Suppressor macrophage treated with lipopolysaccharide for 1 hour (primary cell): ENCODE measurements at places on chromosomes 11 and 22.

- no peak for DNase-seq
Measured at GRCh38 chr11:72229925-72230763, 5.6 kb downstream of the INPPL1 start.

GRCh38 chr11:117544130-117544800 is 216.6 kb downstream of the CEP164 start:
- no peak for DNase-seq

DNA sequence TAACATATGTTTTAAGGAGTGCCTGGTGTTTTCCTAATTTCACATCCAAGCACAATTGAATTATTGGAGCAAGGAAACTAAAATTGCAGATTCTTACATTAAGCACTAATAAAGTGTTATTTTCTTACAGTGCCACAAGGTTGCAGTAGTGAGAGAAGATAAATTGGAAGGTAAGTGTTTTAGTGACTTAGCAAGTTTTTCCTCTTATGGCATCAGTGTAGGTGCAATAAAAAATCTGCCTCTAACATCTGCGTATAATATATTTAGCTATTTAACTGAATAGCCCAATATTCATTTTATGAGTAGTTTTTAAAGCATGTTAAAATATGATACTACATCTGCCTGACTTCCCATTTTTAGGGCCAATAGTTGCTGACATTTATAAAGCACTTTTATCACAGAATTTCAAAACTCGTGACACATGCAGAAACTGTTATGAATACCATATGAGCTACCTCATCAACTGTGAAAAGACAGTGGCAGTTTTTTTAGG is 19.0 kb downstream of the POLD3 start:
- peak; percentile 84 for DNase-seq

GRCh38 chr11:79397252-79397651 is 43.6 kb downstream of the TENM4 start:
- DNase-seq: no peak

- no peak for DNase-seq
Measured at GRCh38 chr11:12399355-12399754, 22.0 kb downstream of the PARVA start.

DNA sequence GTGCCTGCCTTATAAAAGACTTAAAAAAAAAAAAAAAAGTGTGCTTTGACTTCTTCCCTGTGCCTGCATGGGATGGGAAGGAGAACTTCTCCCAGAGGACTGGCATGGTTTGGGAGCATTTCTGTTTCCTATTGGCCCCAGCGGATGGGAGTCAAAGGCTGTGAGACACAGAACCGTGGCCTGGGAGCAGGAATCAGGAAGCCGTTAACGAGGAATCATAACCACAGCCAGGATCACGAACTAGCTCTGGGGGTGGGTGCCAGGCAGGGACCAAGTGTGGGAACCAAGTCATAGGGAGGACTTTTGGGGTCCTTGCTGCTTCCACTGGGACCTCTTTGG is 526 bp downstream of the C1QTNF6 start:
- DNase-seq: no peak

GRCh38 chr11:95426823-95427462 is 195.9 kb upstream of the SESN3 start:
- DNase-seq: no peak

DNA sequence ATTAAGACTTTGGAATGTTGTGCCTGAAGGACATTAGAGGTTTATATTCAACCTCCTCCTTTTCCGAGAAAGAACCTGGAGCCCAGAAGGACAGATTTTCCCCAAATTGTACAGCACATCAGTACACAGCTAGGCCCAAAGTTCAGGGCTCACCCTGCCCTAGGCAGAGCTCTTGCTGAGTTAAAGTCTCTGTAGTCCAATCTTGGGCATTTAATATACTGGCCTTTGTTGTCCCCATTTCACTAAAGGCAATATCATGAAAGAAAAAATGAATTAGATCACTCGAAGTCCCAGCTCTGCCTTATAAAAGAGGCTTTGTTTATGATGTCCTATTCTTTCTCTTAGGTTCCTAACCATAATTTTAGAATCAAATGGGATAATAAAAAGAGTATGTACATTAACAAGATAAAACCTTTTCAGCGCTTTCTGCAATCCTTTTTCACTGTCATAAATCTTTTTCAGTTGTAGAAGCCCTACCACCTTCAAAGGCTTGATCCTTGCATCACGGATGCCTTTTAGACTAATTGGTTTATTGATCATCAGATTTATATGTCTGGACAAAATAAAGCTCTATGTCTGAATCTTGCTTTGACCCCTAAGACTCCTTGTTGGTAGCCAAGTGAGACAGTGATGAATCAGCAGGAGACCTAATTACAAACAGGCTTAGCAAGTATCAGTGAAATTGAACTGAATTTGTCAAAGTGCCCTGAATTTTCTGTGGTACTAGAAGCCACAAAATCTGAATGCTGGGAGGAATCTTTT is 39.8 kb downstream of the RELT start:
- DNase-seq: no peak

- no peak for DNase-seq
Measured at GRCh38 chr22:31239771-31240370, 27.8 kb downstream of the LIMK2 start.

- DNase-seq: peak; percentile 87
Measured at GRCh38 chr22:20298803-20299745, 20.8 kb downstream of the DGCR6L start.

- DNase-seq: no peak
Measured at GRCh38 chr22:19520007-19520406, 4.2 kb downstream of the CLDN5 start.

GRCh38 chr11:126188332-126189108 is 22.9 kb downstream of the RPUSD4 start:
- no peak for DNase-seq

DNA sequence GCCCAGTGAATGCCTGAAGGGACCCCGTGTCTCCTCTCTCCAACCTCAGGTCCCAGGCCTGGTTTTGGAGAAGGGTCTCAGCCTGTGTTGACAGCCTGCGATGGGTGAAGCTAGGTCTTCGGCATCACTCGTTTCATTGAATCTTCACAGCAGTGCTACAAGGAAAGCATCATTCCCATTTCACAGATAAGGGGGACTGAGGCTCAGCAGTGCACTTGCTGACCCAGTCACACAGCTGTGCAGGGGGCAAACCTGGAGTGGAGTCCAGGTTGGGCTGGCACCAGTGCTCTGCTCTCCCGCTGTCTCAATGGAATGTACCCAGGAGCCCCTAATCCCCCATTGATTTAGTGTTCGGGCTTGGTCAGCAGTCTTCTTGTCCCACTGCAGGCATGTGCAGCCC is 10.9 kb upstream of the YWHAH start:
- DNase-seq: no peak

DNA sequence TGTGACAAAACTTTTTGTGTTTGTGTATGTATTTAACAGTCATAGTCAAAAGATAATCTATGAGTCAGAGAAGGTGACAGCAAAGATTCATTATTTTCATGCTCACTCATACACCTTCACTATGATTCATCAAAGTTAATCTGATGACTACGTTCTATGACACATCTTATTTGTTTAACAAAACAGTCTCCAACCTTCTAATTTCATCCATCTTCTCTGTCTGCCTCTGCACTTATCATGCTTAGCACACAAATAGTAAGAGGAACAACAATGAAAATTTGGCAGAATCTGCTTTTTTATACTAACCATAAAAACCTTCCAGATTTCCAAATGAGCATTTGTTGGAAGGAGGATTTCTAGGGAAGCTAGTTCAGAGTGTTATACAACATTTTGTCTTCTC is 568.9 kb downstream of the LUZP2 start:
- no peak for DNase-seq

- DNase-seq: peak; percentile 81
Measured at GRCh38 chr11:102318469-102318868, 1.2 kb downstream of the BIRC3 start.

- DNase-seq: no peak
Measured at GRCh38 chr11:60984636-60985035, 13.2 kb downstream of the CD6 start.

- DNase-seq: no peak
Measured at GRCh38 chr11:2091112-2091746, 48.0 kb downstream of the IGF2 start.

GRCh38 chr11:69918231-69918937 is 99.2 kb upstream of the FGF3 start:
- DNase-seq: no peak

DNA sequence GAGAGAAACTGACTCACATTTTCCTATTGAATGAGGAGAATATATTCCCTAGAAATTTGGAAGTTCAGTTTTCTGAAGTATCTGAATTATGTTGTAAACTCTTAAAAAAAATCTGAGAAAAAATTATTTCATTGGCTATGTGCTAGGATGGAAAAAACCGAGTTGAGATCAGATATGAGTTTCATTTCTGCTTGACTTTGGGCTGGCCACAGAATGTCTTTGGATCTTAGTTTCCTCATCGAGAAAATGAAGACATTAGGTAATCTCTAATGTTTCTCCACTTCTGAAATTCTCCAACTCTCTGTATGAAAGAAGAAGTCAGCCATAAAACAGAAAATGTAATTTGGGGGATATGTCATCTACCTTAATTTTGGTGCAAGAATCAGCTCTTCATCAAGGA is 28.8 kb downstream of the SLN start:
- peak; percentile 63 for DNase-seq

- DNase-seq: no peak
Measured at GRCh38 chr11:96187822-96188221, 155.2 kb downstream of the MAML2 start.

GRCh38 chr11:128827191-128827893 is 39.8 kb downstream of the KCNJ1 start:
- peak; percentile 37 for DNase-seq

GRCh38 chr11:115539844-115540243 is 35.6 kb upstream of the CADM1 start:
- no peak for DNase-seq

- no peak for DNase-seq
Measured at GRCh38 chr22:48803948-48804810, 1023.5 kb downstream of the BRD1 start.

DNA sequence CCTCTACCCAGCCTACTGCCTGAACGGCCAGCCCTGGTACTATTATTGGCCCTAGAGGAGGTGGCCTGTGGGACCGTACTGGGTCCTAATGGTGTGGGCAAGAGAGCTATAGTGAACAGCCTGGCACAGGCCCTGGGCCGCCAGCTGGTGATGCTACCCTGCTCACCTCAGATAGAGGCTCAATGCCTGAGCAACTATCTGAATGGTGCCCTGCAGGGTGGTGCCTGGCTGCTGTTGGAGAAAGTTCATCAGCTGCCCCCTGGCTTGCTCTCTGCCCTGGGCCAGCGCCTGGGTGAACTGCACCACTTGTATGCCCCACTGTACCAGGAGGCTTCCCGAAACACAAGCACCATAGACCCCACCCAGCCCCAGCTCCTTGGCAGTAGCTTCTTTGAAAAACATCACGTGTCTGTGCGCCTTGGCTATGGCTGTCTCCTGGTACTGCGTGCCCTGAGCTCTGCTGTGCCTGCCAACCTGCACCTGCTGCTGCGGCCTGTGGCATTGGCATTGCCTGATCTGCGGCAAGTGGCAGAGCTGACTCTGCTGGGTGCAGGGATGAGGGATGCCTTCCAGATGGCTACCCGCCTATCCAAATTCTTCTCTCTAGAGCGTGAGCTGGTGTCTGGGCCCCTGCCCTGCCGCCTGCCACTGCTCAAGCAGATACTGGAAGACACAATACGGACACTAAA is 49.0 kb downstream of the DNHD1 start:
- no peak for DNase-seq

DNA sequence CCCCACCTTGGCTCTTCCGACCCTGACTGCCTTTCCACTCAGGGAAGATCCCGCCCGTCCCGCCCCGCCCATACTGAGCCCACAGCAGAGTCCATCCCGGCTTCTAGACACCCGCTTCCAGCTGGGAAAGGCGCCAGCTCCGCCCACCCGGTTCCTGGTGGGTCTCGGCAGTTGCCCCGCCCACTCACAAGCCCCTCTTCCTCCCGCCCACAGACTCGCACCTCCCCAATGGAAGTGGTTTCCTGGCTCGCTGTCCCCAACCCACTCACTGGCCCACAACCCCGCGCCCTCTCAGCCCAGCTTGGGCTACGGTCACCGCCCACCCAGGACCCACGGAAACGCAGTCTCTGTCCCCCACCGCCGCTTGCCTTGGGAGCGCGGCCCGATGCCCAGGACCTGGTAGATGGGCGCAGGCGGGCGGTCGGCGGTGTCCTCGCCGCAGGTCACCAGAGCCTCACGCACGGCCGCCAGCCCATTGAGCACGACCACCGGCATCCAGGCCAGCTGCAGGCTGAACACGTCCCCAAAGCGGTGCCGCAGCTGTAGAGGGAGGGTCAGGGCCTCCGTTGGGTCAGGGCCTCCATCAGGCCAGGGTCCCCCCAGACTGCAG is 22.2 kb upstream of the CYP2D6 start:
- DNase-seq: no peak

GRCh38 chr11:83676056-83676601 is 390.0 kb upstream of the CCDC90B start:
- no peak for DNase-seq

GRCh38 chr11:45212566-45213315 is 66.3 kb downstream of the PRDM11 start:
- no peak for DNase-seq

DNA sequence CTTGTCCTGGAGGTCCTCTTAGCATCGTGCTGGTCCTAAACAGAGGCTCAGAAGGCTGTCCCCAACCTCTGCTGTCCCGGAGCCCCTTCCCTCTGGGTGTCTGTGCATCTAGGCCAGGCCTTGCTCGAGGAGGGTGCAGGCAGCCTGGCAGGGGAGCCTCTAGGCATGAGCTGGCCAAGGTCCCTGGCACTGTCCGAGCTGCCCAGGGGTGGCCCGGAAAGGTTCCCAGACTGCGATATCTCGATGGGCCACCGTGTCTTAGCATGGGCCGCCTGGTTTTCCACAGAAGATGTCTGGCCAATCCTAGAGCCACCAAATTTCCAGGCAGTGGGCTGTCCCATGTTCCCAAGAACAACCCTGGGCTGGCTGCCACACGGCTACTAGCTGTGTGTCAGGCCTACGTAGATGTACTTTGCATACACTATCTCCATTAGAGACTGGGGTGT is 24.6 kb upstream of the SMIM38 start:
- DNase-seq: no peak

DNA sequence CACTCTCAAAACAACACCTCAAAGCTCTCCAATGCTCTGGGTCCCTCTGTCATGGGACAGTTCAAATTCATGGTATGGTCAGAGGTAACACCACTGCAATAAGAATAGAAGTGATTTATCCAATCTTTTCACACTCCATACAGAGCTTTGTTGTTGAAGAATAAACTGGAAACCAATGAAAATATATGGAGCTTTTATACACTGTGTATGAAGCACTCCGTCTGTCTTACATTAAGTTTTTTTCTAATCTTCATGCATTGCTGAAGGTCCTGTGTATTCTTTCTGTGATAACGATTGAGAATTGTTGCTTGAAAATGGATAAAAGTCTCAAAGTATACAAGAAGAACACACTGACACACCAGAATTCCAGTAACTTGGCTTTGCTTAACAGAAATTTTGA is 603.7 kb upstream of the LUZP2 start:
- DNase-seq: no peak

GRCh38 chr11:15295695-15296094 is 181.0 kb downstream of the INSC start:
- no peak for DNase-seq

DNA sequence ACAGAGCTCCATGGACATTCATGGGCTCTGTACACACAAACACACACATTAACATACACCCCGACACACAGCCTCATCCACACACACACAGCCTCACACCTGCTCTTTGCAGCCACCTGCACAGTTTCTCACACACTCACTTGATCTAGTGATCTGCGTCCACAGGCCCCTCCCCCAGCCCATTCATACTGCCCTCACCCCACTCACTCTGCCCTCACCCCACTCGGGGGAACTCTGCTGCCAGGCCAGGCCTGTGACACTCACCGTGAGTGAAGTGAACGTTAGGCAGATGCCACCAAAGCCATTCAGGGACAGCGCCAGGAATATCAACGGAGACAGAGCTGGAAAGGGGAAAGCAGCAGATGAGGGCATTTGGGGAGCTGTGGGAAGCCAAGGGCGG is 15.0 kb downstream of the SLC43A1 start:
- DNase-seq: no peak
